ENCODE measurements at places on chromosomes 7 and 10.
A peak's percentile ranks its signal among the peaks of the same experiment; 100 is the strongest.

GRCh38 chr10:4217187-4217586 lies 432.2 kb upstream of the KLF6 start:
- DNase-seq, result no peak

- DNase-seq, result no peak
These were observed 172.3 kb upstream of the PPP2R2D start for GRCh38 chr10:131728286-131729228.

DNA sequence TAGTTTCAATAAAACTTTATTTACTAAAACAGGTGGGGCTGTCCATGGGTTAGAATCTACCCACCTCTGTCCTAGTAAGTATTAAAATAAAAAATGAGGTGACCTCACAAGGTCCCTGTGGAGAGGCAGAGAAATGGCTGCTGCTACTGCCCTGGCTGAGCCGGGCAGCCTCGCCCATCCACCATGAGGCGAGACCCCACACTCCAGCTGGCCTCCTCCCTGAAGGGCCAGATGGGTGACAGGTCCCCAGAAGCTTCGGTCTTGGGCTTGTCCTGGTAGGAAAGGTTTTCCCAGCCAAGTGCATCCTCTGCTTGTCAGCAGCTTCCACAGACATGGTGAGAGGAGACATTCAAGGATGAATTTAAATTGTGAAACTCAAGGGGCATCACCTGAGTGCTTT lies 565.8 kb downstream of the PTPRN2 start:
- no peak for DNase-seq

- no peak for DNase-seq
These were observed 253.1 kb upstream of the SHH start for GRCh38 chr7:156065400-156065799.

DNA sequence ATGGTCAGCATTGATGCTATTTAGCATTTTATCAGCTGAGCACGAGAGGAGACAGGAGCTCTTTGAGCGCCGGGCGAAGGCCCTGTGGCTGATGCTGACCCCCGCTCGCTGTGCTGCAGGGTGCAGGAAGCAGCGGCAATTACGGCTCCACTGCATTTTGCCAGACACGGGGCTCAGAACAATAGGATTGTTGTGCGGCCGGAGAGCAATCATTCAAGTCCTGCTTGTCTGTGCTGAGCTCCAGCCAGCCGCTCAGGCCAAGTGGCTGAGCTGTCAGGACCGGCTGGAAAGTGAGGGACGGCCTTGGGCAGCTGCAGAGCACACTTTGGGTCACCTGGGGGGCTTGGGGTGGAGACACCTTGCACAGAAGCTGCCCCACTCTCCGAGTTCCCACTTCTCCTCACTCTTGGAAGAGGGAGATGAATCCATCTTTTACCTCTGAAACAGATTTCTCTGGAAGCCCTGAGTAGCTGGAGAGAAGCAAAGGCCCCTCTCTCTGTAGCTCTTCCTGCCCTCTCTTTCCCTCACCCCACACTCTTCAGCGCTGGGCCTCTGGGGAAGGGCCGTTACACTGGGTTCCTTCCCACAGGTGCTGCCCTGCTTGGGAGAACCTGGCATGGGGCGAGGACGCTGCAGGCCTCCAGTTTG lies 17.3 kb upstream of the ADARB2 start:
- DNase-seq, result no peak

DNA sequence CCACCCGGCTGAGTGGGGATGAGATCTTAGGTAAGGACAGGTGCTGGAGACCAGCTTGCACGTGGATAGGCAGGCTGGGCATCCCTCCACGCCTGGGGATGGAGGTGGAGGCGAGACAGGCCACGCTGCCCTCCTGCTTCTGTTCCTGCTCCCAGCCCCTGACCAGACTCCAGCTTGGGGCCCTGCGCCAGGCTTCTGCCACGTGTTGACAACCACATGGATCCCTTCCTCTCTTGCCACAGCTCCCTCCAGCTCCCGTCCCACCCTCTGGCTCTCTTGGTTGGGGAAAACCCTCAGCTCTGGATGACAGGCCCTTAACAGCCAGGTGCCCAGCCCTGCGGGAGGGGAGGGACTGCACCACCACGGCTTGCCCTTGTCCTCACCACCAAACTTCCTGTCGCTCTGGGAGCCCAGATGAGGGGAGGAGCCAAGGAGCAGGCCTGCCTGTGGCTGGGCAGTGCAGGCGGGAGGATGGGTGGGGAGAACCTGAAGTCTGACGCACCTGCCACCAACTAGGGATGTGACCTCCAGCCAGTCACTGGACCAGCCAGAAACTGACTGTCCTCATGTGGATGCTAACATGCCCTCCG lies 36.0 kb downstream of the KCNH2 start:
- peak; percentile 65 for DNase-seq

DNA sequence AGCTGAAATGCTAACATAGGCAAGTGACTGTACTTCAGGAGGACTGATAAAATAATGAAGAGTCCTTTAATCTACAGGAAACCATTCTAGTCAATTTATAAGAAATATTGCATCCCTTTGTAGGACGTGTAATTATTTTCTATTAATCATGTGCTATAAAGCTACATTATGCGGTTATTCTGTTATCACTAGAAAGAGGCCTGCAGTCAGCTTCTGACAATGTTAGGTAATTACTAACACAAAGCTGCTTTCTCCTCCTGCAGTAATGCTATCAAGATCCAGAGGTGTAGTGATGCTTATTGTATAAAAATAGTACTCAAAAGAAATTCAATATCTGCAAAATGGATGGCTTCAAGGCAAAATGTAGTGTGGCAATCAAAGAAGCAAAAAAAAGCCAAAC lies 191.1 kb downstream of the SKAP2 start:
- DNase-seq, result no peak

GRCh38 chr7:96649981-96650380 lies 59.7 kb downstream of the SEM1 start:
- DNase-seq, result no peak

- no peak for DNase-seq
These were observed 495 bp downstream of the SFR1 start for GRCh38 chr10:104122225-104123107.

DNA sequence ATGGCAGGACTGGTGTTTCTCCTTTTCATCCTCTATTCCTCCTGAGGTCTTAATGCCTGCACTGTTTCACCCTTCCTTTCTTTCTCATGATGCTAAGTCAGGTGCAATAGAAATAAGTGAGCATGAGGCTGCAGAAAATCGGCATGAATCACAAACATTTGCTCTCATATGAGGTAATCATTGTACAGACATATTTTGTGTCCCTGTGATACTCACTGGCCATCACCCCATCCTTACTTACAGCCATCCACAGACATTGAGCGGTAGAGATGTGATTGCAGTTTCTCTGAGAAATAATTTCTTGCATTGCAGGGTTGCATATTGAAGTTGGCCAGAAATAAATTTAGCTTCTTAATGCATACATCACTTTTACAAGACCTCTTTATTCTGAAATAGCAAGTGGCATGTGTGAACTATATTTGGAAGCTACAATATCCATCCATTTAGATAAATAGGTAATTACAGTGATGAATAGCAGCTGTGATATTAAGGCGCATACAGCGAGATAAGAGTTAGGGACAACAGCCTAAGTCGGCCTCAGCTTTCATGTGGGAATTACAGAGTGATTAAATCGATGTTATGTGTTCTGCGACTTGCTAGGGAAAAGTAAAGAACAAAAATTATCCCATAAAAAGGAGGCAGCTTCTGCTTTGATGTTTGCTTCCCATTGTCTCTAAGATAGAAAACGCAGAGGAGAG lies 612.6 kb downstream of the SORCS3 start:
- DNase-seq, result no peak

- DNase-seq, result no peak
These were observed 53.4 kb downstream of the NKX6-2 start for GRCh38 chr10:132732518-132732917.
